RCC 7860 (cell line): ENCODE measurements at places on chromosomes 6 and 20.

- no peak for DNase-seq
These were observed 101.4 kb downstream of the SLX4IP start for GRCh38 chr20:10536531-10536930.

GRCh38 chr20:48747840-48748414 lies 79.9 kb downstream of the PREX1 start:
- no peak for DNase-seq

DNA sequence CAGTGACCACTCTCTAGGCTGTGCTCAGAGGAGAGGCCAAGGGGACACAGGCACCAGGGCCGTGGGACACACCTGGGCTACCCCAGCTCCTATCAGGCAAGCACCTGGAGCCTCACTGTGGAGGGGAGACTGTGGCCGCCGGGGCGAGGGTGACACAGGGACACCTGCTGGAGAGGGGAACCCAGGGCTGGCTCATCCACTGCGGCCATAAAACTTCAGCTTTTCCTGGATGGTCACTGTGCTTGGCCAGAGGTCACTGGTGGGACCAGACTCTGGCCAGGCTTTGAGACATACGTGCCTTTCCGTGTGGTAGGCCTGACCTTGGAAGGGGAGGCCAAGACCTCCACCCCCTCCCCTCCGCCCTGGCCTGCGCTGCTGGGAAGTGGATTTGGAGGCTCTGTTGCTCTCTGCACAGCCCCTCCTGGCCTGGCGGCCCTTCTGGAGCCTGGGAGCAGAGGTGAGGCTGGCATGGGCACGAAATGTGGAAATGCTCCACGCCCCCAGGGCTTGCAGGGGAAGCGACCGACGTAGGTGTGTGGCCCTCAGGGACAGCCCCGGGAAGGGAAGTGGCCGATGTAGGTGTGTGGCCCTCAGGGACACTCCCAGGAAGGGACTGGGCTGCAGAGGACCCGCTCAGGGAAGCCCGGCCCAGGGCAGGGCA lies 42.9 kb upstream of the BHLHE23 start:
- no peak for DNase-seq

GRCh38 chr20:57382516-57382915 lies 8.7 kb upstream of the RBM38 start:
- no peak for DNase-seq

- peak; percentile 26 for DNase-seq
These were observed 48.0 kb upstream of the DST start for GRCh38 chr6:56690519-56691285.

GRCh38 chr6:157993076-157993475 lies 11.4 kb downstream of the SYNJ2 start:
- no peak for DNase-seq

DNA sequence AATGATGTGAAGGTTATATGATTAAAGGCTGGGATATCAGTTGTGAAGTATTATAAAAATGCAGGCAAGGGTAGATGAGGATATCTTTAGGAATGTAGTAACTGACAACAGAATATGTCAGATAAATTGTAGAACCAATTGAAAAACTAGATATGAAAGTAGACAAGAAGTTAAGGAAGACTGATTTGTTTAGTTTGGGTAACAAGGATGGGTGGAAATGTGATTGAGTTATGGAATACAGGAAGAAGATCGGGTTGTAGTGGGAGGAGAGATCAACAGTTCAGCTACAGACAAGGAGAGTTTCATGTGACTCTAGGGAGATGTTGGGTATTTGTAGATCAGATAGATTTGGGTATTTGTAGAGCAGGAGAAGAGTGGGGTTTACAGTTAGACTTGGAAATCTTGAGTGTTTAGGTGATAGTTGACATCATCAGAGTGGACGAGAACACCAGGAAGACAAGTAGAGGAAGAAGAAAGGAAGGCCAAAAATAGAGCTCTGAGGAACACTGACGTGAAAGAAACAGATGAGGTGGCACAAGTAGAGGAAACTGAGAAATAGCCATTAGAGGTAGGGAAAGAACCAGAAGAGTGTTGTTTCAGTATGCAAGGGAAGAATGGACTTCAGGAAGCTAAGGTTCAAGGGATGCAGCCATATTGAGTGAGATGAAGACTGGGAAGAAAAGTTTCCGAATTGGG lies 12.1 kb upstream of the TSPYL1 start:
- no peak for DNase-seq

- no peak for DNase-seq
These were observed 61.1 kb downstream of the ID4 start for GRCh38 chr6:19898141-19898740.

DNA sequence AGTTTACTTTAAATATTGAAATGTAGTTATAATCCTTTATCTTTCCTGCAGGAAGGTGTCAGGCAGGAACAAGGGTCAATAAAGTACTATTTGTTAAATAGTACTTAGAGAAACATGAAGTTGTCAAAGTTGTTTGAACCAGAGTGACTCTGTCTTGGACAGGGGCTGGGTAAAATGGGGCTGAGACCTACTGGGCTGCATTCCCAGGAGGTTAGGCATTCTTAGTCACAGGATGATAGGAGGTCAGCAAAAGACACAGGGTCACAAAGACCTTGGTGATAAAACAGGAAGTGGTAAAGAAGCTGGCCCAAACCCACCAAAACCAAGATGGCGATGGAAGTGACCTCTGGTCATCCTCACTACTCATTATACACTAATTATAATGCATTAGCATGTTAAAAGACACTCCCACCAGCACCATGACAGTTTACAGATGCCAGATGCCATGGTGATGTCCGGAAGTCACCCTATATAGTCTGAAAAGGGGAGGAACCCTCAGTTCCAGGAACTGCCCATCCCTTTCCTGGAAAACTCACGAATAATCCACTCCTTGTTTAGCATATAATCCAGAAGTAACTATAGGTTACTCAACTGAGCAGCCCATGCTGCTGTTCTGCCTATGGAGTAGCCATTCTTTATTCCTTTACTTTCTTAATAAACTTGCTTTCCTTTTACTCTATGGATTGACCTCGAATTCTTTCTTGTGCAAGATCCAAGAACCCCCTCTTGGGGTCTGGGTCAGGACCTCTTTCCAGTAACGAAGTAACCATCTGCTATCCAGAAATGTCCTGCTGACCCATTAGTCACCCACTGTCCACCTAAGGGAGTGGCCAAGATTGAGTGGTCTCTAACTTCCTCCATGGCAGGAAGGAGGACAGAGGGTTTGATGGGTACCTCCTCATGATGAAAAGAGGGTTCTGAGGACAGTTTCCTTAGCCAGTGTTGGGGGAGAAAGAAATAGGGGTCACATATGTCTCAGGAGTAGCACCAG lies 19.6 kb downstream of the SLC22A2 start:
- DNase-seq = peak; percentile 94

DNA sequence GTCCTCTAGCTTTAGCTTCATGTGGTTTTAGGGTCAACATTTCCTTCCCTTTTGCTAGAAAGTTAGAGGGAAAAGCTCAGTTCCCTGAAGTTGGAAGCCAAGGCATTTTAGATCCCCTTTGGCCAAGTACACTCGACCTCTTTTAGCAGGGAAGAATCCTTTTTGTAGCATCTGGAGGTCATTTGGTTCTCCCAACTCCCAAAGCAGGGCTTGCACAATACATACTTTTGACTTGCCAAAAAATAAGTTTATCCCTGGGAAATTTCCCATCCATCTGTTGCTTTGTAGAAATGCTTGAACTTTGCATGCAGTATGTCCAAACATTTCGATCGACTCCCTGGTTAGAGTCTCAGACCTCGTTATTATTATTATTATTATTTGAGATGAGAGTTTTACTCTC lies 4.6 kb upstream of the EDEM2 start:
- no peak for DNase-seq

DNA sequence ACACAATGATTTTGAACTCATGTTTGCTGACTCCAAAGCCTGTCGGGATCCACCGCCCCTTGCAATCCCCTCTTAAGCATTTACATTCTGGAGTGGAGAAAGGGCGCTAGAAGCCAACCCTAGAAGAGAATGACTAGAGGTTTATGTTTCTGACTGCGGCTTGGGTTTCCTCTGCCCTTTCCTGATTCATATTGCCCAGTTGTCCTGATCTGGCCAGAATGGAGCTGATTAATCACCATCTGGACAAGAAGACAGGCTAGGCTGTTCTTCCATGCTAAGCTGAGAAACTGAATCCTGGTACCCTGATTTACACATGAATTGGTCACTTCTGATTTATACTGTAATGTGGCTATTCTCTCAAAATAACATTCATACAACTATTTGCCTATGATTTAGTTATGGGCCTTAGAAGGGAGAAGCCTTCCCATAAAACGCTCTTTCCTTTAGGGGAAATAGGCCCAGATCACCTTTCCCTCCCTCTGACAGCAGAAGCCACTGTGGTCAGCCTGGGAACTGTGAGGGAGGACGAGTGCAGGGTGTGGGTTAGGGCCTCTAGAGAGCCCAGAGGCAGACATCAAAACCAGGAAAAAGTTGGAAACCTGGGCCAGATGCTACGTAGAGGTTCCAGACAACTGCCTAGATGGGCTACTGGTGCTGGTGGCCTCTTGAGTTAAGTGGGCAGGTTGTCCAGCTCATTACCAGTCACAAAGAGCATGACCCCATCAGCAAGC lies 199.2 kb upstream of the PRDM1 start:
- DNase-seq = no peak

DNA sequence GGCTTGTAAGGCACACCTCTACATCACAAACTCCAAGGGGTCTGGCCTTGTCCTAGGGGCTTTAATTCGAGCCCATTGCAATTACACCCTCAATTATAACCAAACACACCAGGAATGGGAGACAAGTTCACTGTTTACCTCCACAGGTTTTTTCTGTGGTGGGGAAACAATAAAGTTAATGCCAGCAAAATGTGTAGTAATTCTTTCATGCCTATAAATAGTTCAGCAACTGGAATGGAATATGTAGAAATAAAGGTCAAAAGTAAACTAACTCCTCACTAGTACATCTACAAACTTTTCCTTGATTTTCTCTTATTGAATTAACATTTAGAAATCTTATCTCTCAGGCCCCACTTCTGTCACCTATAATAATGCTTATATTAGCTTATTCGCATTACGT lies 27.1 kb upstream of the RIPK1 start:
- DNase-seq = no peak

DNA sequence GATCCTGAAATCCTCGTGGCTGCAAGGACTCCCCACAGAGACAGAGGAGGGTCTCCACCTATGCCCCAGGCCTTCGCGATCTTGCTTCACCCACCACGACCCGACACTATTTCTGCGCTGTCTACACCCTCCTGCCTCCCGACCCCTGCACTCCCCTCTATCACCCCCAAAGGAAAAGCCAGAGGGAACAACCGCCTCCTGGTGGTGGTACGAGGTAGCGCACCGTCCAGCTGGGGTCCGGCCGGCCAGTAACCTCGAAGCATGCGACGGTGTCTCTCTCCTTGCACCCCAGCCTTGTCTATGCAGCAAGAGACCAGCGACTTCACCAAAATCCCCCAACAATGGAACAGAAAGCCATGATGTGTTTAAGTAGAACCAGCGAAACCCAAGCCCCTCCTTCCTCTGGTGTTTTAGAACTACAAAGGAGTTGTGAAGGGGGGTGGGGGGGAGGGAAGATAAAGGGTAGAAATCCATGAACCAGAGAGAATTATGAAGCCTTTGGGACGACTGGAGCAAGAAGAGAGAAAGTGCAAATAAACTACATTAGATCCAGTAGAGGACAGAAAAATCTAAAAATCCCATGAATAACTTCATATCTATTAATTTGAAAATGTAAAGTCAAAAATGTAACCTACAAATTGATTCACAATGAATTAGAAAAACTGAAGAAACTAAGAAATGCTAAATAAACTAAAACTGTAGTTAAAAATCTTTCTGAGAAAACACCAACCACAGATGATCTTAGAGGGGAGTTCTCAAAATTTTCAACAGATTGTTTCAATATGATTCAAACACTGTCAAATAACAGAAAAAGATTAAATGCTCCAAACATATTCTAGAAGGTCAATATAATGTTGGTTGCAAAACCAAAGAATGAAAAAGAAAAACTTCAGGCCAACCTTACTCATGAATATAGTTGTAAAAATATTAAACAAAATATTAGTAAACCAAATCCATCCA lies 168.0 kb downstream of the CDK19 start:
- DNase-seq = no peak

DNA sequence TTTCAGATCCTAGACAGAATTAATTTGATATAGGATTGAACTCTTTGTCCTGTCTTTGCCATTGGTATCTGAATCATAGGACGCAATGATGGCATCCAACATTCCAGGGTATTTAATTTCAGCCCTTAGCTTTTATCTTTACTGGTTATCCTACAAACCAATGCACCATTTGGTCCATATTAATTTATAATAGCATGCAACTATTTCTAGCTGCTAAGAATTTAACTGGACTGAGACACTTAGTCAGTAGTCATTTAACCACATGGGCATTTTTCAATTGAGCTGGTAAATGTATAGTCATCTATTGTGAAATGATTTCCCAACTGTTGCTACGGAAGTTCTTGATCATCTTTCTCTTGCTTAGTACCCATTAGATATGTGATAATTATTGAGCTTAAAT lies 141.1 kb downstream of the CD164 start:
- peak; percentile 11 for DNase-seq

DNA sequence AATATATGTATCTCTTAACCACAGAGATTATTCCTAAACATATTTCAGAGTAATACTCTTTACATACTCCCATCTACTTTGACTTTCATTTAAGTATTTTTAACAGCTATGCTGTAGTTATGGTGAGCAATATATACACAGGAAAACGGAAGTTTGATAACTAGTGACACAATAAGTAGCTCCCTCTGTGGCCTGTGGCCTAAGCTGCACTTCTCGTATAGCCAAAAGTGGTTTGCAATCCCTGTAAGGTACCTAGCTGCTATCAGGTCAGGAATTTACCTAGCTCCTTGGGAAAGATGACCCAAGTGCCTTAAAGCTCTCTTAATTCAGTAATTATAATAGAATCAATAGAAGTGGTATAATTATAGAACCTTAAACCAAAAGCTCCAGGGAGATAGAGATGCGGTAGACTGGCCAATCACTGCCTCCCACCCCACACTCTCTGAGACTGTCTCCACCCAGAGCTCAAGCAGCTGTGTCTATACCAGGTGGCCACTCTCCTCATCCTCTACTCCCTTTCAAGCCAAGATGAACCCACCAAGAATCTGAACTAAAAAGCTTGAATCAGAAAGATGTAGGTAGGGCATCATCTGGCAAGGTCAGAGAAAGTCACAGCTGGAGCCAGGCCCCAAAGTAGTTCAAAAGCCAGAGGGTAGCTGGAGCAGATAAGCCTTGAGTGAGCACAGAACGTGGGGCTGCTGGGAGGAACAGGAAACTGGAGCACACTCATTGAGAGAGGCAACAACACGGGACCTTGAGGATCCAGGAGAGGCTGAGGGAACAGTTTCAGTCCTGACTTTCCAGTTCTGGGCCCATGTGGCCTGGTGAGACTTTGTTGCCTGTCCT lies 84.9 kb upstream of the ASF1A start:
- no peak for DNase-seq

DNA sequence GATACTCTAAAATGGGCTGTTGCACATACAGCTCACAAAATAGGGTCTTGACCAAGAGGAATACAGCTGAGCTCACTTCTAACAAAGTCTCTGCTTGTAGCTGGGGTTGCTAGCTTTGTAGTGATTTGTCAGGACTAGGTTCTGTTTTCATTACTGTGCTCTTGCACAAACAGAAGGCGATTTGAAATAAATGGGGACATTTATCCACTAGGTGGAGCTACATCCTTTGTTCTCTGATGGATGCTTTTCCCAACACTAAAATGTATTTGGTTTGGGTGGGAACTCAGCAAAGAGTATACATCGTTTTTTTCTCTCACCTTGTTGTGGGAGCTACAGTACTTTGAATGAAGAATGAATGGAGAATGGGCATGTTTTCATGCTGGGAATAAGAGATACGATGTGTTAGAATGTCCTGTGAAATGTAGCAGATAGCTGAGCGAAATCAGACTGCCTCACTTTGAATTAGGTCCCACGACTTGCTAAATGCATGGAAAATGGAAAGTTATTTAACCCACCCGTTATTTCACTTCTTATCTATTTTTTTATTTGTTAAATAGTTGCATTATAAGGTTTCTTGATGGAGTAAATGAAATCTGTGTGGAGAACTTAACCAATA lies 494.7 kb upstream of the MAP3K7 start:
- DNase-seq = peak; percentile 22
